Purkinje cell (primary cell): ENCODE measurements at places on chromosomes 1 and 21. TPM values are rescaled to one million over a fixed set of nuclear protein-coding genes. Genes with fewer than 3 reads are reported as not detected.

Gene ECM1
- polyA plus RNA-seq: 2.0 and 2.4 TPM in 2 replicates

Gene DMRTA2
- polyA plus RNA-seq: not detected in 2 replicates

Gene C1QC
- 0.56 TPM in 1 of 2 replicates, not detected in the other for polyA plus RNA-seq

Gene FAM163A
- not detected in 2 replicates for polyA plus RNA-seq

Gene ITLN2
- not detected in 2 replicates for polyA plus RNA-seq

Gene TGFB2
- 2.7 and 6.9 TPM in 2 replicates for polyA plus RNA-seq

Gene TNFRSF4
- polyA plus RNA-seq: not detected in 2 replicates

Gene CD2
- polyA plus RNA-seq: not detected in 2 replicates

Gene C1orf210
- not detected in 2 replicates for polyA plus RNA-seq

Gene RCAN1
- 44.5 and 56.7 TPM in 2 replicates for polyA plus RNA-seq

Gene CFH
- 0.17 and 0.44 TPM in 2 replicates for polyA plus RNA-seq

Gene PPP1R15B
- 21.6 and 22.4 TPM in 2 replicates for polyA plus RNA-seq

Gene TNFRSF1B
- not detected in 2 replicates for polyA plus RNA-seq

Gene MLLT11
- polyA plus RNA-seq: 149 and 204 TPM in 2 replicates

Gene MYCL
- not detected in 2 replicates for polyA plus RNA-seq

Gene TAS1R1
- 0.35 TPM in 1 of 2 replicates, not detected in the other for polyA plus RNA-seq

Gene AJAP1
- polyA plus RNA-seq: 7.4 TPM in 2 replicates

Gene FCRL5
- not detected in 2 replicates for polyA plus RNA-seq

Gene C1orf141
- polyA plus RNA-seq: not detected in 2 replicates

Gene DNAJB4
- 140 and 193 TPM in 2 replicates for polyA plus RNA-seq

Gene APOBEC4
- polyA plus RNA-seq: 0.32 TPM in 1 of 2 replicates, not detected in the other

Gene LINGO4
- 85.0 and 115 TPM in 2 replicates for polyA plus RNA-seq

Gene IKBKE
- 1.6 and 4.5 TPM in 2 replicates for polyA plus RNA-seq

Gene KCNK1
- 160 and 186 TPM in 2 replicates for polyA plus RNA-seq

Gene CD1B
- polyA plus RNA-seq: not detected in 2 replicates

Gene CELA3B
- polyA plus RNA-seq: not detected in 2 replicates

Gene DSTYK
- 10.1 and 13.0 TPM in 2 replicates for polyA plus RNA-seq

Gene F5
- polyA plus RNA-seq: 0.07 and 1.4 TPM in 2 replicates

Gene WDR64
- not detected in 2 replicates for polyA plus RNA-seq

Gene COL8A2
- polyA plus RNA-seq: 0.07 TPM in 1 of 2 replicates, not detected in the other

Gene LRRC39
- 2.4 and 4.7 TPM in 2 replicates for polyA plus RNA-seq

Gene MAP1LC3C
- polyA plus RNA-seq: not detected in 2 replicates

Gene RIMS3
- 0.28 and 5.0 TPM in 2 replicates for polyA plus RNA-seq

Gene PLOD1
- polyA plus RNA-seq: 12.0 and 21.7 TPM in 2 replicates

Gene CITED4
- polyA plus RNA-seq: 0.74 and 3.0 TPM in 2 replicates

Gene TIAM1
- 99.7 and 155 TPM in 2 replicates for polyA plus RNA-seq

Gene SYTL1
- polyA plus RNA-seq: not detected in 2 replicates

Gene MAB21L3
- polyA plus RNA-seq: not detected in 2 replicates

Gene CNKSR1
- polyA plus RNA-seq: 0.81 TPM in 1 of 2 replicates, not detected in the other

Gene SH2D5
- 0.07 and 4.9 TPM in 2 replicates for polyA plus RNA-seq

Gene CDA
- polyA plus RNA-seq: 0.98 and 7.1 TPM in 2 replicates

Gene ARTN
- polyA plus RNA-seq: 0.36 TPM in 1 of 2 replicates, not detected in the other

Gene VWA5B1
- not detected in 2 replicates for polyA plus RNA-seq

Gene USP33
- 59.8 and 68.6 TPM in 2 replicates for polyA plus RNA-seq

Gene TSPAN1
- 0.78 TPM in 1 of 2 replicates, not detected in the other for polyA plus RNA-seq

Gene GJA9
- polyA plus RNA-seq: not detected in 2 replicates

Gene SPRR2G
- polyA plus RNA-seq: not detected in 2 replicates

Gene OR2T35
- not detected in 2 replicates for polyA plus RNA-seq

Gene DRAXIN
- polyA plus RNA-seq: not detected in 2 replicates

Gene PEAR1
- polyA plus RNA-seq: 0.08 TPM in 1 of 2 replicates, not detected in the other

Gene CFHR1
- not detected in 2 replicates for polyA plus RNA-seq

Gene NUF2
- 2.9 and 3.1 TPM in 2 replicates for polyA plus RNA-seq

Gene STMN1
- 380 and 1,529 TPM in 2 replicates for polyA plus RNA-seq

Gene FBLIM1
- 0.07 TPM in 1 of 2 replicates, not detected in the other for polyA plus RNA-seq

Gene KANK4
- polyA plus RNA-seq: not detected in 2 replicates

Gene STX12
- 88.1 and 91.1 TPM in 2 replicates for polyA plus RNA-seq

Gene TMEM167B
- polyA plus RNA-seq: 39.3 and 53.8 TPM in 2 replicates
